ENCODE measurements at places on chromosomes 1 and 21. TPM values are rescaled to one million over a fixed set of nuclear protein-coding genes. Genes with fewer than 3 reads are reported as not detected.

Gene C1orf185
- total RNA-seq = not detected

Gene TACSTD2
- total RNA-seq = 10.3 TPM

Gene RGS4
- total RNA-seq = 92.6 TPM

Gene BNIPL
- not detected for total RNA-seq

Gene GNG12
- total RNA-seq = 195 TPM

Gene ADCY10
- not detected for total RNA-seq

Gene RAB3B
- 2.1 TPM for total RNA-seq

Gene KIF21B
- total RNA-seq = 1.2 TPM

Gene RHD
- not detected for total RNA-seq

Gene IL10RB
- total RNA-seq = 39.6 TPM

Gene SH2D2A
- 0.33 TPM for total RNA-seq

Gene CLEC20A
- total RNA-seq = 0.15 TPM

Measured in mammary microvascular endothelial cell (primary cell).